Activated naive CD8-positive, alpha-beta T cell treated with anti-CD3 and anti-CD28 coated beads, Interleukin-2, amount 50 U/mL, for 24 hours (primary cell): ENCODE measurements at places on chromosomes 1 and 21.
A peak's percentile ranks its signal among the peaks of the same experiment; 100 is the strongest.

DNA sequence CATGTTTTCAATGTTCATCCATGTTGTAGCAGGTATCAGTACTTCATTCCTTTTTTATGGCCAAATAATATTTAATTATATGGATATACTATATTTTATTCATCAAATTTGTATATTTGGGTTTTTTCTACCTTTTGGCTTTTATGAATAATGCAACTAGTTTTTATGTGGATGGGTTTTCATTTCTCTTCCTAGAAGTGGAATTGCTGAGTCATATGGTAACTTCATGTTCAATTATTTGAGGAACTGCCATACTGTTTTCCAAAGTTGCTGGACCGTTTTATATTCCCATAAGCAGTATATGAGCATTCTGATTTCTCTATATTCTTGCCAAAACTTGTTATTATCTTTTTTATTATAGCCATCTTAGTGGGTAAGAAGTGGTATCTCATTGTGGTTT is 16.0 kb downstream of the CFAP57 start:
- DNase-seq: no peak

- no peak for DNase-seq
These were observed 3.7 kb upstream of the SETD4 start for GRCh38 chr21:36064085-36064460.

DNA sequence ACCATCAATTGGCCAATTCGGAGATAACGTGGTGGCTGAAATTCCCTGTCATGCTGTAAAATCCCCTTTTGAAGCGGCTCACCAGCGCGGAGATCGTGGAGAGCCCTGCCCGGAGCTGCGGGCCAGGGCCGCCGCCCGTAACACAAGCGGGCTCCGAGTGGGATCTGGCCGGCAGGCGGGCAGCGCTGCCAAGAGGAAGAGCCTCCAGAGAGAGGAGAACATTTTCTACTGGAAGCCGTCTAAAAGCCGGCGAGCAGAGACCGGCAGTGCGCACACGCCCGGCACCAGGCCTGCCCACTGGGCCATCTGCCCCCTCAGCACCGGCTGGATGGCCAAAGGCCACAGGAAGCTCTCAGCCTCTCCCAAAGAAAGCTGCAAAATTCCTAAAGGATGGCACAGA is 15.5 kb downstream of the SSBP3 start:
- DNase-seq: no peak

DNA sequence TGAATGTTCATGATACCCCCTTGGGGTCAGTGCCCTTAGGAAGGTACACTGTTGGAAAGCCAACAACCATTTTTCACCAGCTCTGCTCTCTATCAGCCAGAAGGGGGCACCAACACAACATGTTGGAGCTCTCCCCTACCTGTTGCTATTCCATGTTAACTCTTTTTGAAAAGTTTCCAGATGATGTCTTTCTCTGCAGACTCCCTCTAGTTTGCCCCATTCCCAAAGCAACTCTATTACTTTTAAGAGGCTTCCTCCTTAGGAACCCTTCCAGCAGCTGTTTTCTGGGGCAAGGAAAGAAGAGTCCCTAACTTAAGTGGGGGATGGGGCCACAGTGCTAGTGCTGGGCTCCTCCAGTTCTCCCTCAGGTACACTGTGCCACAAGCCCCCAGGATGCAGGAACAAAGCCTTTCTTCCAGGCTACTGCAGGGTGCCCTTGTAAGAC is 22.9 kb upstream of the NDC1 start:
- peak; percentile 42 for DNase-seq

GRCh38 chr1:99849413-99849743 is 783 bp upstream of the AGL start:
- DNase-seq: no peak

- DNase-seq: peak; percentile 56
These were observed 759 bp downstream of the AHCTF1 start for GRCh38 chr1:246930830-246931548.

- no peak for DNase-seq
These were observed 4.9 kb upstream of the ABCD3 start for GRCh38 chr1:94413311-94413710.

DNA sequence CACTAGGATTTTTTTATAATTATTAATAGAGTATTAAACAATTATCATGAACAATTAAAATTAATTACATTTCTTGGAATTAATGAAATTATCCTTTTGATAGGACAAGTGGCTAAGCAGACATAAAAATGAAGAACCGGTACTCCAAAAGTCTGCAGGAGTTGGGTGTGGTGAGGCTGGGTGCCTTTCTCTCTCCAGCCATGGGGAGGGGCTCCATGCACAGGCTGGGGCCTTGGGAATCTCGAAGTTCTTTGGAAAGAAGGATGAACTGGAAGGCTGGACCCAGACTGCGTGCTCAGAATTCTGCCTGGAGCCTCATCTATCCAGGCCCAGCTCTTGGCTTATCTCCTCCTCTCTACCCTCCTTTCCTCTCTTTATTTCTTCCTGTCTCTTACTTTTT is 94.1 kb downstream of the ACTL8 start:
- DNase-seq: no peak

- no peak for DNase-seq
These were observed 90.1 kb upstream of the IRF2BP2 start for GRCh38 chr1:234699795-234700665.
